ENCODE measurements at places on chromosomes 11 and 22. TPM values are rescaled to one million over a fixed set of nuclear protein-coding genes. Genes with fewer than 3 reads are reported as not detected.

Gene SCGB2A2
- not detected for total RNA-seq

- DNase-seq: no peak
These were observed 4.3 kb upstream of the THY1 start for GRCh38 chr11:119427279-119427678.

DNA sequence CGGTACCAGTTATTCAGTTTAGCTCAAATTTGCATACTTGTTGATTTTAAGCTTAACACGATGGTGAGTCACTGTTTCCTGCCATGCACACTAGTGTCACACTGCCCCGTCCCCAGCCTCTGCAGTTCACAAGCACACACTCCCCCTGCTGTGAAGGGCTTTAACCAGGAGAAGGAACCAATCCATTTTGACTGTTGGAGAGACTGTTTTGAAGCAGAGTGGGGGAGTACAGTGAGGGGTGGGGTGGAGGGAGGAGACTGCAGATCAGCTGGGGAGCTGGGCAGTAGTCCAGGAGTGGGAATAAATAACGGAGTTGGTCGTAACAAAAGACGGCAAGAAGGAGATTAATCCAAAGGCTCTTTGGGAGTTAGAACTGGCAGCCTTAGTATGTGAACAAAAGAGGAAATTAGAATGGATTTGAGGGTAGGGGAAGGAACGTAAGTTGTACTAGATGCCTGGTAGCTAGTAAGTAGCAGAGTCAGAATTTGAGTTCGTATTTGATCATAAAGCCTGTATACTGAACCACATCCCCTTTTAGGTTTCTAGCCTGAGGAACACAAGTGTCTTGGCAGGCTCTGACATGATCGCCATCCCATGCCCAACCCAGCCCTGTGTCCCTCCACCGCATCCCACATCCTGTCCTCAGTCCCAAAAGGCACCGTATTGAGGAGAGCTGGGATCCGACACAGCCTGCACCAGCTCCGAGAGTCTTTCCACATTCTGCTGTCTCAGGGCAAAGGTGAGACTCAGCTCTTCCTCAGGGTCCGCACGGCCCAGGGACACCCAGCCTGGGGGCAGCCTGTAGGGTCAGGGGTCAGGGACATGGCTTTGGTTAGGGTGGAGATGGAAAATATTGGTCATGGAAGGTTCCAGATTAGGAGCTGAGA is 862 bp downstream of the TPP1 start:
- peak; percentile 78 for DNase-seq

DNA sequence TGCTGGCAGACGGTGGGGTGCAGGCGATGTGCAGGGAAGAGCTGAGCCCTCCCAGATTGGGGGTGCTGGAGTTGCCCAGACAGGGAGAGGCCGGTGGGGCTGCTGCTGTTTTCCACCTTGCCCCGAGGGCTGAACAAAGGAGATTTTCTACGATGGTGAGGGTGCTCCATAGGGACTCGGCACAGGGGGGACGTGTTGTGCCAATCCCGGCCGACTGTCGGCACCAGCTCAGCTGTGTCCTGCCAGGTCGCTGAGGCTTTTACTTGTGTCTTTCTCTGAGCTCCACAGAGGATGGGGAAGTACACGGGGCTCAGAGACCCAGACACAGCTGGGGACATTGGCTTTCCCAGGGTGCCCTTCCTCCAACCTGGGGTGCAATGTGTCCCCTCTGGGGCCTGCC is 816.8 kb downstream of the BRD1 start:
- no peak for DNase-seq

Gene MRE11
- 17.1 TPM for total RNA-seq

Gene MMP10
- 0.10 TPM for total RNA-seq

Gene OR8A1
- total RNA-seq: not detected

Gene SULT4A1
- not detected for total RNA-seq

- no peak for DNase-seq
These were observed 54.2 kb downstream of the DENND5A start for GRCh38 chr11:9210922-9211320.

DNA sequence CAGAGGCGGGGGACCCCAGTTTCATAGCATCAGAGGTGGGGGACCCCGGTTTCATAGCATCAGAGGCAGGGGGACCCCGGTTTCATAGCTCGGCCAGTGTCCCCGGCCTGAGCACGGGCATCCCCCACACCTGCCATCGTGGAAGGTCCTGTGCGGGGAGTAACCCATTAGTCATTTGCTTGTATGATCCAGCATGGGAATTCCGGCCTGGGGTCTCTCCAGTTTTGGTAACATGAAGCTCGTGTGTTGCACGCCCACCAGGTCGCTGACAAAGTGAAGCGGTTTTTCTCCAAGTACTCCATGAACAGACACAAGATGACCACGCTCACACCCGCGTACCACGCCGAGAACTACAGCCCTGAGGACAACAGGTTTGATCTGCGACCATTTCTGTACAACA is 29.0 kb upstream of the KRTAP5-7 start:
- DNase-seq: no peak

DNA sequence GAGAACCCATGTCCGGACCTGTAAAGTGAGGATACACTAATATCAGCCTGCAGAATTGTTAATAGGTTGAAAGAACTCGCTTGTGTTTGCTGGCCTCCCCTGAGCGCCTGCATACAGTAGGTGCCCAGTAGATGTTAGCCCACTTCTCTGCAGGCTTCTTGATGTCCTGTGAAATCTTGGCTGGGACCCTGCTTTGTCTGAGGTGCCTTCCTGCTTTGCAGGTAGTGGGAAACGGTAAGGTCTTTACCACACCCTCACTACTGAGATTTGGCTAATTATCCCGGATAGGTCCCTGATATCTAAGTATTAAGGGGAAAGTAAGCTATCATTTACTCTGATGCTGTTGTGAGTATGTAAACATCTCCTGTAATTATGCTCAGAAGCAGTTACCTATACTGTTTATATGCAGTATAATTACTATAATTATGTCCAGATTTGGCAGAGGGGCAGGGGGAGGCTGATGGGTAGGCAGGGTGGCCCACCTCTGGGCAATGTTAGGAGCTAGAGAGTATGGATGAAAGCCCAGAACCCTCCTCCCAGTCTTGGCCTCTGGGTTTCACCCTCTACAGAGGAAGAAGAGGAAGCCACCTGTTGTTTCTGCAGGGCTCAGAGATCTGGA is 1.2 kb upstream of the ARRB1 start:
- DNase-seq: no peak

Gene DCHS1
- total RNA-seq: under 0.01 TPM

Gene IGSF9B
- 2.0 TPM for total RNA-seq

Gene BACE1
- 27.3 TPM for total RNA-seq

- no peak for DNase-seq
These were observed 99.2 kb downstream of the PTPRJ start for GRCh38 chr11:48079596-48079995.

GRCh38 chr11:74380746-74381439 is 17.3 kb downstream of the PGM2L1 start:
- DNase-seq: peak; percentile 41

- no peak for DNase-seq
These were observed 16.0 kb downstream of the TUBA8 start for GRCh38 chr22:18126606-18127005.

DNA sequence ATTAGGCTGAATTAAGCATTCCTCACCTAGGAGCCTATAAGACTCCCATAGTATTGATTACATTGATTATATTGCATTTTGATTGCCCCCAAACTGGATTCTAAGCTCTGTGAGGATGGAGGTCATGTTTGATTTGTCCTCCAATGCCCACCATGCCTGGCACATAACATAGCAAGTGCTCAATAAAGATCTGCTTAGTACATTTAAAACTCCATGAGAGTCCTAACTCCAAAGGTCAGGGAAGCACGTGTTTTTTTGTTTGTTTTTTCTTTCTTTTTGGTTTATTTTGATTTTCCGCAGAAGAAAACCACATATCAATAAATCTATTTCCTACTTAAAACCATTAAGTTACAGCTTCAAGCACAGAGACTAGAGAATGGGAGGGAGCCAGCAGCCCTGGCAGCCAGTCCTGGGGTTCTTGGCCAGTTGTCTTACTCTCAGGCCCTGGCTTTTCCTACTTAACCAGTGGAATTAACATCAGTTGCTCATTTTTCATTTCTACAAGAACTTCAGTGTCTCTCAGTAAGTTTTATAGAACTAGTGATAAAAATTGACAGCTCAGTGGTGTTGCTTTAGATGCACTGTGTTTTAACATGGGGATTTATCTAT is 429.9 kb upstream of the CCDC90B start:
- no peak for DNase-seq

DNA sequence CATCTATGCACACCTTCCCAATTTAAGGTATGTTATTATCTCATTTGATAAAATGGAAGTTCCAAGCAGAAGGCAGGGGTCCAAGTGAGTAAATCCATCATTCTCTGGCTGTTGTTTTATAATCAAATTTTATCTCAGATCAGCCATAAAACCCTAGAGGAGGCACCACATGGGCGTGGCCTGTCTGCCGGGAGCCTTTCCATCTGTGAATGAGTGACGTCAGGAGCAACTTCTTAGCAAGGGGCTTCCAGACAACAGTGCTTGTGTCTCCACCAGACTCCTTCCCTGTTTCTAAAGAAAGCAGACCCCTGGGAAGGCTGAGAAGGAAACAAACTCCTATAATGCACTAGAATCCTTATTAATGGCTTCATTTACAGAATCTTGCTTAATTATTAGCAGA is 13.5 kb downstream of the SEZ6L start:
- DNase-seq: no peak

DNA sequence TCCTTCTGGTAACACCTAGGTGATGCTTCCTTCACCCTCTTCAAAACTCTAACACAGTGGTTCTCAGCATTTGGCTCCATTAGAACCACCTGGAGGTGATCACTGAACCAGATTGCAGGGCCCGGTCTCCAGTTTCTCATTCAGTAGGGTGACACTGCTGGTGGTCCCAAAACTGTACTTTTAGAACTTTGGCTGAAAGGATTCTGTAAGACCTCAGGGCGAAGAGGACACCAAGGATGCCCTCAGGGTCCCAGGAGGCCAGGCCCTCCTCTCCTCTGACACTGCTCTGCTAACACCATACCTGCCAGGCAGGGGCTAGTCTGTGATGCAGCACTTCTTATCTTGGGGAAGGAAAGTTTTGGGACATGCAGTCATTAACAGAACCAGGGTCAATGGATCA is 9.0 kb downstream of the VSTM5 start:
- no peak for DNase-seq

DNA sequence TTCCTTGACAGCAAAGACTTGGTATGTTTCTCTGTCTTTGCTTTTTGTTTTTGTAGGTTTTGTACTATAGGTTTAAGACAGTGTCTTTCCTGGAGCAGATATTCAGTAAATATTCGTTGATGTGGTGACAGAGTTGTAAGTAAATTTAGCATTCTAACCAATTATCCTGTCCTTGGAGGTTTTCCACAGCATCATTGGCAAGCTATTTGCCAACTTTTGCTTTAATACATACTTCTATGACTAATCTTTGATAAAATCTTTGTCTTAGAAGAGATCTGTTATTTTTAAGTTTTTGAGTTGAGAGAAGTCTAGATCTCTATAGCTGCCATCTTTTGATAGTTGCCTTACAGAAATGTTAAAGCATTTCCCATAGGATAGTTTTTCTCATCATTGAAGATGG is 3.8 kb downstream of the USP47 start:
- DNase-seq: no peak

- peak; percentile 61 for DNase-seq
These were observed 12.8 kb upstream of the HYLS1 start for GRCh38 chr11:125874556-125875124.

DNA sequence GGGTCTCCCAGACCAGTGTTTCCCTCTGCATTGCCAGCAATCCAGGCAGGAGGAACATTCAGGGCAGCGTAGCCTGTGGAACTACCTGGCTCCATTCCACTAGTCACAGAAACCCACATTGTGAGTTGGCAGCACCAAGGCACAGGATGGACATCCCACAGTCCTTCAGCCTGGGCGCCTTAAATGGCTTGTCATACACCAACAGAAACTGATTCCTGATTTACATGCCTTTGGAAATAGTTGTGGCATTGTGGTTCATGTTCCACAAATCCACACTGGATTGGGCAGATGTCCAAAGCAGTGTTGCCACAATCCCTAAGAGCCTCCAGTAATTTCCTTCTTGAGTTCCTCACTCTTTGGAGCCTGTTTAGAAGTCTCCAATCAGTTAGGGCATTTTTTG is 225.6 kb downstream of the BLID start:
- peak; percentile 90 for DNase-seq

GRCh38 chr11:86171627-86172026 is 72.9 kb upstream of the EED start:
- no peak for DNase-seq

Gene CLNS1A
- total RNA-seq: 132 TPM

Data from renal cortical epithelial cell (primary cell).